ENCODE measurements at places on chromosomes 7 and 10. TPM values are rescaled to one million over a fixed set of nuclear protein-coding genes. Genes with fewer than 3 reads are reported as not detected.
A peak's percentile ranks its signal among the peaks of the same experiment; 100 is the strongest.

GRCh38 chr7:135012229-135012628, 25.9 kb downstream of the AGBL3 start:
- no peak for DNase-seq

- no peak for DNase-seq
Observed at GRCh38 chr7:34275624-34276023, 370.3 kb downstream of the BMPER start.

GRCh38 chr10:96646751-96647166, 59.9 kb upstream of the TM9SF3 start:
- DNase-seq: no peak

ZNF804B gene
- total RNA-seq: not detected

DNA sequence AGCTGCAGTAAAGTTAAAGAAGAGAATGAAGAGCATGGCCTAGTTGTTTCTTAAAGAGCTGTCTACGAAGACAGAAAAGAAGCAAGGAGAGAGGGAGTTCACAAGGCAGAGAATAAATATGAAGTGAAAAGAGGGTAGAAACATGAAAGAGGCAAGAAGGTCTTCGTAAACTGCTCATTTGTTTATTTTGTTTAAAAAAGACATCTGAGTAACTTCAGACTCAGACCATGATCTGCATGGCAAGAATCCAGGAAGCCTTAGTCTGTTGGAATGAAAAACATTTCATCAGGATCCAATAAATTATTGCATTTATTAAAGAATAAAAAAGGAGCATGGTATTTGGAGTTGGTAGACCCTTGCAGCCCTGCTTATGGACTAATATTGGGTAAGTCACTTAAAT, 151.1 kb downstream of the SEM1 start:
- DNase-seq: no peak

DNA sequence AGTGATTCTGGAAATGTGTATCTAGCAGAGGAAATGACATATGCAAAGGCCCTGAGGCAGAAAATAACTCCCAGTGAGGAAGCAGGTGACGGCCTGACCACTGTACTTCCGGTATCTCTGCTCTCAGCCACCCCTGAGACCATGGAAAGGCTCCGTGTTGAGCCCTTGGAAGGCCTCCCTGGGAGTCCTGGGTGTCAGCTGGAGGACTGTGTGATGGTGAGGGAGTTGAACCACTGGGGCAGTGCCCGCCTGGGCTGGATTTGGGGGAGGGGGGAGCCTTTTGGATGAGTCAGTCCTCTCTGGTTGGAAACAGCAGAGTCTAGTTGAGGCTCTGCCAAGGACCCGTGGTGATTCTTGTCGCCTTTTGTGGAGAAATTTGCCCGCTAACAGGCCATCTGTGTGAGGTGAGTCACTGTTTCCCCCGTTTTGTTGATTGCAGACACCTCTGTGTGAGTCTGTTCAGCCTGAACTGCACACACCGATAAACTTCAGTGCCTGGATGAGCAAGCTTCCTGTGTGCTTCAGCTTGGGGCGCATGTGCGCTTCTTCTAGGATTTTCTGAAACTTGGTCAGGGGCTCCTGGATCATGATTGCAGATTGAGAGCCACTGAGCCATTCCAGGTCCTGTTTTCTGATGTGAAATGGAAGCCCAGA, 98.6 kb downstream of the GRK5 start:
- peak; percentile 96 for DNase-seq

DNA sequence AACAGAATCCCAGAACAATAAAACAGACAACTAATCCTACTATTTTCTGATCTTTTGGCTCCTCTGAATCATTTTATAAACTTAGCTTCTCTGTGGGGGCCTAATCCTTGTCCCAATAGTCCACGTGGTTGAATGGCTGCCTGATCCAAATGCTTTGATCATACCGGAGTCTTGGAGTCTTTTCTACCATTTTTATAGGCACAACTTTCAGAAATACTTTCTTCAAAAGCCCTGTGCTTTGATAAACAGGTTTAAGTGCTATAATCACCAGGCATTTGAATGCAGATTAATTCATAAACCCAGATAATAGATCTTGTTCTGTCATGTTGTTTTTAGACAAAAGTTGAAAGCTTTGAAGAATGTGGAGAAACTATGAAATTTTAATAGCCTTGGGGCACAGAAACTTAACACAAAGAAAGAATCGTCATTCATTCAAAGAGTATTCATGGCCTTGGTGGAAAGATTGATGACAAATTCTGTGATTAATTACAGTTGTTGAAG, 163.7 kb downstream of the AHR start:
- no peak for DNase-seq

GRCh38 chr7:21980926-21981500, 35.3 kb upstream of the CDCA7L start:
- DNase-seq: no peak

UFSP1 gene
- 3.3 TPM for total RNA-seq

DNA sequence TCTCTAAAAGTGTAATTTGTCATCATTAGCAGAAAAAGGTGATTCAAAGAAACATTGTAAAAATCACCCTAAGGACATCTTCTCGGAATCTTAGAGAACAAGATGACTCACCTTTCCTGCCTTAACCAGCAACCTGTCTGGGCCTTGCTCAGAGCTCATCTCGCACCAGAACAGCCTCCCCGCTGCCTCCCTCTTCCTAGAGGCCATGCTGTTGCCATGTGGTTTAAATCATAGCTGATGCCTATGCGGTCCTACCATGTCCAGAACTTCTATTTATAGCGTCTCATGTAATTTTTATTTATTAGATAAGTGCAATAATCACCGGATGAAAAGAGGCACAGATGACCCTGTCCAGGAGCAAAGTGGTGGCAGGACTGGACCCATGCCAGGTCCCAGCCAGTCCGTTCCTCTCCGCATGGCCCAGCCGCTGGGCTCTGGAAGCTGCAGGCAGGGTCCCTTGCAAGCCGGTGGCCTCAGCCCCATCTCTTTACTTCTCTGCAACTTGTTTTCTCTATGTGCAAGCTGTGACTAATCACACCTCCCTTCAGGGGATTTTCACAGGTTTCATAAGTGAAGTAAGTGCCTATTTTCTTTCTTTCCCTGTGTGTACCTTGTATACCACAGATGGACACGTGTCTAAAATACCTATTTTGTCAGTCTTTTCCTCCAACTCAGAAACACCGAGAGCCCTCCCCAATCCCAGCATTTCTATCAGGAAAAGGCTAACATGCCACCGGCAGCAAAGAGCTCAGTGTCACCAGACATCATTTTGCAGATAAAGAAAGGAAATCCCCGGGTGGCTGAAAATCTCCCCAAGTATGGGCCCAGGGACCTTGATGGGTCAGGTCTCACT, 27.1 kb downstream of the KLF6 start:
- DNase-seq: peak; percentile 53

- DNase-seq: no peak
Observed at GRCh38 chr10:33833566-33833965, 499.1 kb upstream of the NRP1 start.

DNA sequence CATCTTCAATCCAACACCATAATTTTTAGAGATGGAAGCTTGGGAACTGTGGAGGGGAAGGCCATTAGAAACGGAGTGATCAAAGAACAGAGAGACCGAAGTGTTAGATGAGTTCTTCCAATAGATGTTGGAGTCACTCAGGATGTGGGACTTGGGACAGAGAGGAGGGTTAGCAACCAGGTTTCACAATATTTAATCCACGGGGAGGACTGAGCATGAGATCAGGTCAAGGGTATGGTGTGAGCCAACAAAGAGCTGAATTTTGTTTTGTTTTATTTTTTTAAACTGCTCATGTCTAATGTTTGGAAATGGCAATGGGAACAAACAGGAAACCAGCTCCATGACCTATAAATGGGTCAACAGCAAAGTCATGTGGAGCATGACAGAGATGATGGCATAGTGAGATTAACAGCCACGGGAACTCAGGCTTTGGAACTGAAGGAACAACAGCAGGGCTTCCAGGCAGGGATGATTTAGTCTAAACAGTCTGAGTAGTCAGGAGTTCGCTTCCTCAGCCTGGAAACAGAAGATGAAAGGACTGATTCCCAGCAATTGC, 38.9 kb upstream of the AMPH start:
- no peak for DNase-seq

ARHGAP22 gene
- total RNA-seq: 1.8 TPM

DNA sequence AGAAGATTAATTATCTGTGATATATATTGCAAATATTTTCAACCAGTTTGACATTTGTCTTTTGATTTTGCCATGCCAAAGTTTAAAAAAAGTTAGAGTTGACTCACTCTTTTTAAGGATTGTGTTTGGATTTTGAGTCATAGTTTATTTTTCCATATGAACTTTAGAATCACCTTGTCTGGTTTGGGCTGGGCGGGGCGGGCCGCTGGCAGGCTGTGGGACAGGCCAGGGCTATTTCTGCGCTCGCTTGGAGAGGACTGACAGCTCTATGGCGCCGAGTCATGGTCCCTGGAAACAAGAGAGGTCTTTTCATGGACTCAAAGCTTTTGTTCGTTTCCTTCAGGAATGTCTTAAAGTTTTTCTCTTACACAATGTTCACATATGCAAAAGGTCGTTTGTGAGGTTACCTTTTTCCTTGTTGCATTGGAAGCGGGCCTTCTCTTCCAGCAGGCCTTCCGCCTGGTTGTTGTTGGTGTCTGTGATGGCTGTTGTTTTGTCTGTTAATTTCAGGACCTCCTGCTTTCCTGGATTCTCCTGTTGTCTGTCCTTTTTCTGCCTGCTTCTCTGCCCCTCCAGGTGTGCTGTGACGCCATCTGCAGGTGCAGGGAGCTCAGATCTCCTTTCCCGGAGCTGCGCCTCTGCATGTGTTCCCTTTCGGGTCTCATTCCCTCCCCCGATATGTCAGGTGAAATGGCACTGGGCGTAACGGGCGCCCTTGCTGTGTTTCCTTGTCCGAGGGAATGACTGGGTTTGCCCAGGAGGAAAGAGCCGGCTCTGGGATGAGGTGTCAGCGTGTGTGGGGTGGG, 53.8 kb downstream of the INPP5A start:
- no peak for DNase-seq

DNA sequence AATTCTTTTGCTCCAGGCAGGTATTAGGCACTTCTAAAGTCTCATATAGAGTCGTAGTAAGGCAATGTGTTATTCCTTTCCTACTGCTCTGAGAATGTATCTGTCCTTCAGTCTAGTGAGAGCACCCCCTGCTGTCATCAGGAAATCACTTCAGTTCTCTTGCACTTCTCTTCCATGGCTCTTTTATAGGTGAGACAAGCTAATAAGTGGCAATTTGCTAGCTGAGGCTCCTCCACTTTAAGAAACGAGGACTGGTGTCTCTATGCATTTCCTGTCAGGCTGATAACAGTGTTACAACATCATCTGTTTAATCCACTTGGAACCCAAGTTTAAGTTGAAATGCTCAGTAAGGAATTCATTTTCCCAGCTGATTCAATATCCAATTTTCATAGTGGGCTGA, 350.6 kb downstream of the TFEC start:
- peak; percentile 22 for DNase-seq

DNA sequence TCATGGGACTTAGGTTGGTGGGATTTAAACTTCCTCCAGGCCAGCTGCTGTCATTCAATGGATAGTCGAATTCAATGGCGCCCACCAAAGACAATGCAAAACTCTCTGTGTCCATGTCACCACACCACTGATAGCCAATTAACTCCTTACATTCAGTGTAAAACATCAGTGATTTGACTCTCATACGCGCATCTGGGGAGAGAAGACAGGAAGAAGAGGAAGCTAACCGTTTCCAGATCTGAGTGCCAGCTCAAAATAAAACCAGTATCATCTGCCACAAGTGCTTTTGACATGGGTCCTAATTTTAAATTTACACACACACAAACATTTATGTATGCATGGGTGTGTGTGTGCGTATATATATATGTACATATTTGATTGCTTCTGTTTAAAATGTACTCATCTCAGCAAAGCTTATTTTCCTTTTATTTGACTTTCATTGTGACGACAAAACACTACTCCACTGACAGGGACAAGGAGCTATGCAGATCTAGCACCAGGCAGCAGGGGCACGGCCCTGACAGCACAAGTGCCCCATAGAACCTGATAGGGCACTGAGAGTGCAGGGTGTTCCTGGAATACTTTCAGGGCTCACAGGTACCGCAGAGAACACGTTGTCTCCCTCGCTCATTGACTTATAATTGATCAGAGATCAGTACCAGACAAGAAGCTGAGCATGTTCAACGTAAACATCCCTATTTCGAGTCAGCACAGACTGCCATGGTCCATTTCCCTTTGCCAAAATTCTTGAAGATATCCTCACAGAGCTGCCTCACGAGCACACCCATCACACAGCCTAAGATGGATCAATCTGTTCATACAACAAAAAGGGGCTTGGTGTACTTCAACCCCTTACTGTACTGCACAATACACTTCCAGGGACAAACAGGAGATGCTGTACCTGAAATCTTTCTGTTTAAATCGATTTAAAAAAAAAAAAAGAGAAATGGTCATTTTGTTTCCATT, 176.1 kb downstream of the COBL start:
- no peak for DNase-seq

DNA sequence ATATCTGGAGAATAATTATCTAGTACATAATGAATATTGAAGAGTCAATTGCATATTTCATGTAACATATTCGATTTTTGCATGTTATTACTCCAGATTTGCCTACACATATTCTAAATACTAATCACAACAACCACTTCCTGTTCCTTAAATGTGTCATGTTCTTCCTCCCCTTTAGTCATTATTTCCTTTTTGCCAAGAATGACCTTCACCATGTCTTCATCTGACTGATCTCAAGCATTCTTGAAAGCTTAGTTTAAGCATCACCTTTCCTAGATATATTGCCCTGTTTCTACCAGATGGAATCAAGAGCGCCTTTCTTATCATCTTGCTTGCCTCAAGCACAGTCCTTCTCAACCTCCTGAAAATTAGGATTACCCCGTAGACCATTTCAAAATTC, 23.5 kb upstream of the MEOX2 start:
- DNase-seq: no peak

MYPN gene
- 39.1 TPM for total RNA-seq

DNA sequence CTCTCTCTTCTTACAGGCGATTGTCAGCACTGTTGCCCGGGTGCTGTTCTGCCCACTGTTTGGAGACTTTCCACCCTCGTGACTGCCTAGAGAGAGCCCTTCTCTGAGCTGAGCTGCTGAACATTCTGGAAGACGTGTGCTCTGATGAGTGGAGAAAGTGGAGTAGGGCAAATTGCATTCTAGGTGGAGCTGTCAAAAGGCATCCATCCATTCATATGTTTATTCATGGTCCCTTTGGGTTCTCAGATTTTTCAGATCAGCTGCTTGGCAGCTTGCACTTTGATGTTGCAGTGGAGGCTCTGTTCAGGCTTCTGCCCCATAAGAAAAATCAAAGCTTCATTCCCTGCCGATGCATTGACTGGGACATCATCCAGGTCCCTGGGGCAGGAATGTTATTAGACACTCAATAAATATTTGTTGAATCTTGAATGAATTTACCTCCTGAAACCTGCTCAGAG, 120.7 kb upstream of the EEPD1 start:
- no peak for DNase-seq

SLIT1 gene
- total RNA-seq: 2.6 TPM

- no peak for DNase-seq
Observed at GRCh38 chr7:158975526-158976467, 119.4 kb downstream of the DYNC2I1 start.

GRCh38 chr10:132360766-132361447, 28.9 kb downstream of the LRRC27 start:
- DNase-seq: no peak

GRCh38 chr10:13633689-13634088, 46.9 kb downstream of the PRPF18 start:
- DNase-seq: no peak

GRCh38 chr10:69498711-69499471, 47.6 kb downstream of the TSPAN15 start:
- no peak for DNase-seq

GRCh38 chr10:120156614-120157274, 264.2 kb downstream of the SEC23IP start:
- no peak for DNase-seq
